ENCODE measurements at places on chromosomes 4 and X. TPM values are rescaled to one million over a fixed set of nuclear protein-coding genes. Genes with fewer than 3 reads are reported as not detected.

OCIAD2 gene
- 98.2 TPM for total RNA-seq

GRIA2 gene
- total RNA-seq = not detected

NAP1L5 gene
- 2.1 TPM for total RNA-seq

LIMCH1 gene
- total RNA-seq = 55.2 TPM

TMEM175 gene
- 10.2 TPM for total RNA-seq

HSFX3 gene
- total RNA-seq = not detected

TKTL1 gene
- total RNA-seq = 0.13 TPM

PWWP3B gene
- total RNA-seq = not detected

CSN1S1 gene
- total RNA-seq = not detected

GPC3 gene
- total RNA-seq = not detected

FGFBP2 gene
- total RNA-seq = not detected

GAGE2A gene
- not detected for total RNA-seq

SPANXA2 gene
- total RNA-seq = not detected

NLGN4X gene
- 0.04 TPM for total RNA-seq

PABPC5 gene
- total RNA-seq = not detected

RPL9 gene
- 1,638 TPM for total RNA-seq

AFF2 gene
- total RNA-seq = not detected

INTS6L gene
- 0.20 TPM for total RNA-seq

SHOX gene
- total RNA-seq = 0.02 TPM

GPRASP1 gene
- 0.35 TPM for total RNA-seq

SPANXC gene
- not detected for total RNA-seq

LDOC1 gene
- 103 TPM for total RNA-seq

HDAC8 gene
- total RNA-seq = 24.8 TPM

REPS2 gene
- 1.3 TPM for total RNA-seq

PDLIM5 gene
- 40.6 TPM for total RNA-seq

MAP9 gene
- total RNA-seq = 4.2 TPM

GNRHR gene
- total RNA-seq = not detected

CLDN34 gene
- not detected for total RNA-seq

SHROOM4 gene
- not detected for total RNA-seq

EDA2R gene
- 11.7 TPM for total RNA-seq

NUDT9 gene
- total RNA-seq = 27.8 TPM

SMARCA5 gene
- total RNA-seq = 19.6 TPM

STK32B gene
- total RNA-seq = 15.9 TPM

Data from A549 treated with dexamethasone at 1 μM for 4 hours (cell line).